ENCODE measurements at places on chromosomes 12 and 14.

DNA sequence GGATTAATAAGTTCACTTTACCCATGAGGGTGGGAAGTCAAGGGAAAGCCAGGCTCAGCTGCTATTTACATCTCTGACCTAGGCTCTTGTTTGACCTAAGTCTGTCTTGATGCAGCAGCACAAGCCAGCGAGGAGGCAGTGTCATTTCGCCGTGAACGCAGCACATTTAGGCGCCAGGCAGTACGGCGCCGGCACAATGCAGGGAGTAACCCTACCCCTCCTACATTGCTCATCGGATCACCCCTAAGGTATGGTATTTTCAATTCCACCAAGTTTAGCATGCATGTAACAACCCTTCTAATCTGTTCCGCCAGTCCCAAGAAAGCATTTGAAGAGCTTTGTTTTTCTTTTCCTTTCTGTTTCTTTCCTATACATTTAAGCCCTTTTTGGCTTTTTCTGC lies 81.2 kb downstream of the PCNX1 start:
- DNase-seq: no peak

- no peak for DNase-seq
These were observed 787 bp downstream of the HECTD4 start for GRCh38 chr12:112381406-112381882.

DNA sequence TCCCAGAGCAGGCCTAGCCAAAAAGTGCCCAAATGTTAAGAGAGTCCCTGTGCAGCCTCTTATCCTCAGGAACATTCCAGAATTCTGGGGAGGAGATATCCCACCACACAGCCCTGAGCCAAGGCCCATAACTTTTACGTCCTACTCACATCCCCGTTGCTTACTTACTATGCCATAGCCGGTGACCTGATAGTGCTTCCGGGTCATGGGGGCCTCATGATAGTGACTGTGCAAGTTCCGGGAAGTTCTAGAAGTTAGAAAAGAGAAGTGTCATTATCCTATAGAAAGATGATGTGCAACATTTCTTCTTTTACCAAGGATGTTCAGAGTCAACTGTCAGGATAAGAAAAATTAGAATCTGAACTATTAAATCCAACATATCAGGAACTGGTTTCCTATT lies 15.6 kb upstream of the NGB start:
- DNase-seq: no peak

GRCh38 chr12:26782372-26783130 lies 50.4 kb downstream of the ITPR2 start:
- no peak for DNase-seq

DNA sequence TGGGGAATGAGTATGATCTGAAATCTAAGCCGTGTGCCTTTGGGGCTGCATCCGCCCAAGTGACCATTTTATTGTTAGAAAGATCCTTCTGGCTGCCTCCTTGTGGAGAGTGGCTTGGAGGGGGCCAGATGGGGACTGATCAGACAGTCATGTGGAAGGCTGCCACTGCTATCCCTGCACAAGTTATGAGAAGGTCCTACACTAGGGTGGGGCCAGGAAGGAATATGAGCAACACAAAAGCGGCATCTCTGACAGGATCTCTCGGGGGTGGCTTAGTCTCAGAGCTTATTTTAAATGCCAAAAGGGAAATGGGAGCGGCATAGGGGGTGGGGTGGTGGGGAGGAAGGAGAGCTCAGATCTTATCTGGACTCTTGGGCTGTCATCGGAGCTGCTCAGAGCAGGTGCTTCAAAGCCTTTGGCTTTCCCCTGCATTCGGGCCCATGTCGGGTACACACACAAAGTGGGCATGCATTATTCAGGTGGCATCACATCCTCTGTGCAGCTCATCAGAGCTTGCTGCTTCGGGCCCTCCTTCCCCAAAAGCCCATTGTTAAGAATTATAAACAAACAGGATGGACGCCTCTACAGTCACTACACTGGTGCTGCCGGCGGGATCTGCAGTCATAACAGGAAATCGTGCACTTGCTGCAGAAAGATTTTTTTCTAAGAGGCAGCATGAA lies 805.4 kb downstream of the VRK1 start:
- DNase-seq: no peak

DNA sequence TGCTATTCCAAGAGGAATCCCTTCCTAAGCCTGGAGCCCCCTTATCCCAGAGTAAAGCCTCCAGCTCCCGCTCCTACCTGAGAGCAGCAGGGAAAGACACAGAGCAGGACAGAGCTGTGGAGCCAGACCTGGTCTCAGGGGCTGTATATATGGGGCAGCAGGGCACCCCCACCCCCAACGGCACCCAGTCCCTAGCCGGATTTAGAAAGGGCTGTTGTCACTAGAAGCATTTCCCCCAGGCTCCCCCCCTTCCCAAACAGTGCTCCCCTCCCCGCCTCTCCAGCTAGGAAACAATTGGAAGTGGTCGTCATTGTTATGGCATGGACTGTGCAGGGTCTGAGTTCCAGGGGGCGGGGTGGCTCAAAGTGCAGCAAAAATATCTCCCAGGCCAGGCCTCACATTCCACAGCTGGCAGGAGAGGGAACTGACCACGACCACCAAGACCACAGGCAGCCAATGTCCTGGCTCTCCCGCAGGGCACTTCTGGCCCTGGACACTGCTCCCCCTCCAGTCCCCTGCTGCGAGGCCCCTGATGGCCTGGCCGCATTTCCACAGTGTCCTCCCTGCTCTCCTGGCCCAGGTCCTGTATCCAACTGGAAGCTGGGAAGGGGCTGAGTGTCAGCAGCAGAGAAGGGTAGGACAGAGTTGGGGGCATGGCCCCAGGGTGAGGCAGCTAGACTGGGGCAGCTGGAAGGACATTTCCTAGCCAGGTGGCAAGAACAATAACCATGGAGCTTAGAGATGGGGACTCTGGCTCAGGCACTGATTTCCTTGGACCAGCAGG lies at the start of gene MYH7:
Gene MYH7, minus strand, starts transcription at position 118 of the 784 bp plus-strand sequence. CDS start 1,928 bp downstream, outside the sequence.
- DNase-seq: no peak

DNA sequence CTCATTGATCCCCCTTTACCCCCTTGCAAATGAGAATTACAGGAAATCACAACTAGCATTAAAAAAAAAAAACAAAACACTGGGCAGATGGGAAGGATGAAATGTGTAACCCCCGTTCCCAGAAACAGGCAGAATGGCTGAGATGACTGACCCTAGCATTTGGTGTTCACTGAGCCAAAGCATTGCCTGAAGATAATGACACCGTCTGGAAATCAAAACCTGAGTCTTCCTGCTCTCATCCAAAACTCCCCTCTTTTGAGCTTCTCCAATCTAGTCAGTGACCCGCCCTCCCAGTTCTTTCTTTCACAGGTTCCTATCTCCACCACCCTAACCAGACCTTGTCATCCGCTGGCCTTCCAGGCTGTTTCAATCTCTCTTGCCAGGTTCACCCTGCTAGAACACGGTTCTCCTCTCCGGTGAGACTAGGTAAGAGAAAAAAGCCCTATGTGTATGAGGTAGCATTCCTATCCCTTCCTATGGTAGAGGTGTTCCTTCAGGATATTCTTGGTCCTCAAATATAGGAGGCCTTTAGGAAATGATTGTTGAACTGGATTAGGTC lies 21.3 kb downstream of the SUSD6 start:
- DNase-seq: no peak

- DNase-seq: no peak
These were observed 16.7 kb downstream of the GPHB5 start for GRCh38 chr14:63301891-63302534.

DNA sequence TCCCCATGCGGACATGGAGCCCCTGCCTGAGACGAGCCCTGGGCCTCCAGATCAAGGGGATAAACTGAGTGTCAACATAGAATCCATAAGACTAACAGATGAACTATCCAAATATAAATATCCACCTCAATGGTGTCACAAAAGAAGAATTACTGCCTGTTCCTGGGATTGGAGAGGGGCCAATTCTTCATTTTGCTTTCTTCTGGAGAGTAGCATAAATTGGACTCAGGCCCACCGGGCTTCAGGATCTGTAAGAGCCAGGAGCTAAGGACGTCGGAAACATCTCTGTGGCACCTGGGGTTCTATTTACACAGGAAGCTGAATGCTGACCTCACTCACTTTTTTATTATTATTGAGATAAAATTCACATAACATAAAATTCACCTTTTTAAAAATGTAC lies 408.2 kb upstream of the CCDC196 start:
- no peak for DNase-seq

DNA sequence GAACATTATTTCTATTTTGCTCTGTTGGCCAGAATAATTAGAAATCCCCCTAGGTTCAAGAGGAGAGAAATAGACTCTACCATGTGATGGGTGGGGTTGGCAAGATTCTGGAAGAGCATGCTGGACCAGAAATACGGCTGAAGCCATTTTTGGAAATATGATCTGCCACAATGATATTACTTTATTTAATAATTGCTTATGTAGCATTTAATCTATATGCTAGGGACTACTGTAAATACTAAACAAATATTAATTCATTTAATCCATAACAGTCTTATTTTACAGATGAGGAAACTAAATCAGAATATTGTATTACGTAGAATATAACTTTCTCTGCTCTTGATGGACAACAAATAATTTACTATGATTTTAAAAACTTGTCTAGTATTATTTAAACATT lies 193.7 kb downstream of the RAD51B start:
- no peak for DNase-seq

GRCh38 chr12:131202592-131203378 lies 249.1 kb downstream of the ADGRD1 start:
- no peak for DNase-seq

DNA sequence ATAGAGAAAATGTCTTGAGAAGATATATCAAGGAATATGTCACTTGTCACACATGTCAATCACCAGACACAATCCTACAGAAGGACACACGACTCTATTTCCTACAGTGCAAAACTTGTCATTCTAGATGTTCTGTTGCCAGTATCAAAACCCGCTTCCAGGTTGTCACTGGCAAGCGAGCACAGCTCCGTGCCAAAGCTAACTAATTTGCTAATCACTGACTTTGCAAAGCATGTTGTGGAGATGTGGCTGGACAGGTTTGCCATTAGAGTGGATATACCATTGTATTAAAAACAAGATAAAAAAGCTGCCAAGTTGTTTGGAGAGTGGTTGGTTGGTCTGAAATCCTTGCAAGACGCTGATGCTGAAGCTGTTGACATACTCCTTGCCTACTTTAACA lies 7.9 kb upstream of the SGPP1 start:
- no peak for DNase-seq

DNA sequence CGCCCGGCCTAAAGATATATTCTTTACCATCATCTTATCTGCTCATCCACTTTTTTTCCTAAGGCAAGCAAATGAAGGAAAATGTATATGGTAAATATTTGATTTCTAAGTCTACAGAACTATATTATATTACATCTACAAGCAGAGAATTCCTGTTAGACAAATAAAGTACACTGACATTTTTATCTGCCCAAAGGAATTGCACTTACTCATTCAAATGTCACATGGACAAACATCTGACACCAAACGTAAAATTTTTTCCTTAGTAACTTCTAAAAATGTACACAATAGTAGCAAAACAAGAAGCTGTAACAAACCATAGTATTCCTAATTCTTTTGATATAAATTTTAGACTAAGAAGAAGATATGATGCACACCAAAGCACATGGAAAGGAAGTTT lies 51.0 kb downstream of the SPPL3 start:
- no peak for DNase-seq

GRCh38 chr12:75154388-75154787 lies 55.3 kb downstream of the KCNC2 start:
- DNase-seq: no peak

- DNase-seq: no peak
These were observed 16.2 kb downstream of the SPIC start for GRCh38 chr12:101491329-101491728.

DNA sequence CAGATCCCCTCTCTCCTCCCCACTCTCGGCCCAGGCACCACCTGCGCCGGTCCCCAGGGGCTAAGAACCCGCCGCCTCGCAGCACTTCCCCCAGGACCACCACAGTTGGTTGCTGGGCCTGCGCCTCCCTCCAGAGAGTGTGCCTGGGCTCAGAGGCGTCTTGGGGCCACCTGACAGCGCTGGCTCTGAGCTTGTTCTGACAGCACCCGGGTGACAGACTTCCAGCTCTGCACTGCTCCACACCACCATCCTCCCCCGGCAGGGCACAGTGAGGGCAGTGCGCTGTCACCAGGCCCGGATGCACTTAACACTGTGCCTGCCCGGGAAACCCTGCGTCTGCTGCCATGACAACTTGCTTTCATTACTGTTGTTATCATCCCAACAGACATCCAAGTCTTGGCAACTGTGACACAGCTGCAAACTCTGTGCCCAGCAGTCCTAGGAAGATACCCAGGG lies 6.6 kb downstream of the BRF1 start:
- DNase-seq: no peak

GRCh38 chr12:78260976-78261375 lies 430.3 kb downstream of the NAV3 start:
- DNase-seq: no peak

- DNase-seq: no peak
These were observed 78.8 kb downstream of the OSBPL8 start for GRCh38 chr12:76480796-76481195.

GRCh38 chr12:66087365-66087943 lies 43.1 kb downstream of the LLPH start:
- no peak for DNase-seq

DNA sequence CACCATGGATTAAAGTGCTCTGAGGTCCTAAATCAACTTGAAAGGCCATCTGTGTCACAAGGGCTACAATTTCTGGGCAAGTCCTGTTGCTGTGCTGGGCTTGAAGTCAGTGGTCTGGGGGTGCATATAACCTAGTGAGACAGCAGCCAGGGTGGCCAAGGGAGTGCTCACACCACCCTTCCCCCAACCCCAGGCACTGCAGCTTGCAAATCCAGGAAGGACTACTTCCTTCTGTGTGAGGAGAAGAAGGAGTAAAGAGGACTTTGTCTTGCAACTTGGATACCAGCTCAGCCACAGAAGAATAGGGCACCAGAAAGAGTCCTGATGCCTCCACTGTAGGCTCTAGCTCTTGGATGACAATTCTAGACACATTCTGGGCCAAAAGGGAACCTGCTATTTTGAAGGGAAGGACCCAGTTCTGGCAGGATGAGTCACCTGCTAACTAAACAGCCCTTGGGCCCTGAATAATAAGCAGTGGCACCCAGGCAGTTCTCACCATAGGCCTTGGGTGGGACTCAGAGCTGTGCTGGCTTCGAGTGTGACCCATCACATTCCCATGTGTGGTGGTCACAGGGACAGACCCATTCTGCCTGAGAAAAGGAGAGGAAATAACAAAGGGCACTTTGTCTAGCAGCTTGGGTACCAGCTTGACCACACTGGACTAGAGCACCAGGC lies 32.6 kb upstream of the DHRS7 start:
- DNase-seq: no peak

DNA sequence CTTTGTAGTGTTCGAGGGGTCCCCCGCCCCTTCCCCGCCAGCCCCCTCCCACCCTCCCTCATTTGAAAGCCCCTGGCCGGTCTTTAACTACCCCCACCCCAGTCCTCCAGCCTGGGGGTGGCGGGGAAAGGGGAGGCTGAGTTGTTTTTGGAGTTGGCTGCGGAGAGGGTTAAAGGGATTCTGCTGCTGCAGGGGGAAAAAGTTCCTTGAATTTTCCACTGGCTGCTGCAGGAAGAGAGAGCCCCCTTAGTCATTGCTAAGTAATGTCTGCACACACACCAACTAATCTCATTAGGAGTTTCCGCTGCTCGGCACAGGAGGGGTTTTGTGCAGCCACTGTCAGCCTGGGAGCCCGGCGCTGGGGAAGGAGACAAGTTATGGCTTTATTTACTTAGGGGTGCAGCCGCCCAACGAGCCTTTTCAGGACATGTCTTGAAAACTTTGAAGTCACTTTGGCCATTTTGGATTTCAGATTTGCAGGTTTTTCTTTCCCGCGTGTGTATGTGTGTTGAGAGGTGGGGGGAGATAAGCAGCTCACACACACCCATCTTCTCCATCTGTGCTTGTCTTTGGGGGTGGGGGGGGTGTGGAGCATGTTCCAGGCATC lies 1.8 kb downstream of the ELK3 start:
- DNase-seq: no peak

- DNase-seq: no peak
These were observed 161.3 kb upstream of the IFNG-AS1 start for GRCh38 chr12:67827820-67828383.
